Iris pigment epithelial cell (primary cell): ENCODE measurements at places on chromosomes 3 and 15.

DNA sequence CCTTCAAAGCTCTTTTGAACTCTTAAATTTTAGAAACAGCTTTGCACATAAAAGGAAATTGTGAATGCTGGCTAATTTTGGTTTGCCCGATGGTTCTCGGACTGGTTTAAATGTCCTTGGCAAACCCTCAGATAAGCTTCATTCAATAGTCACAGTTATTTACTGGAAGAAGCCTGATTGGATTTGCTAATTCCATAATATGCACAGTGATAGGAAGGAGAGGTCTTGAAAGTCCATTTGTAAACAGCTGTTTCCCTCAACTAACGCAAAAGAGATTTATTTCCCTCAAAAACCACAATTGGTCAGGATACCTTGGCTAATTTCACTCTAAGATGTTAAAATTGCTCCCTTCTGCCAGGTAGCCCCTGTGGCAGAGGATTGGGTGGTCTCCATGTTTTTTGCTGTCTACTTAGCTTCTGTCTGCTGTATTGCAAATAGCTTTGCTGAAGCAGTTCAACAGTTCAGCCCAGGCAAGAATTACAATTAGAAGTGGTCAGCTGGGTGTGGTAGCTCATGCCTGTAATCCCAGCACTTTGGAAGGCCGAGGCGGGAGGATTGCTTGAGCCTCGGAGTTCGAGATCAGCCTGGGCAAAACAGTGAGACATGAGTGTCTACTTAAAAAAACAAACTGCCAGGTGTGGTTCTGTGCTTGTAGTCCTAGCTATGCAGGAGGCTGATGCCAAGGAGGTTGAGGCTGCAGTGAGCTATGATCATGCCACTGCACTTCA is 30.6 kb upstream of the PROK2 start:
- no peak for DNase-seq

- peak; percentile 80 for DNase-seq
These were observed 8.7 kb downstream of the BTD start for GRCh38 chr3:15610082-15610759.

DNA sequence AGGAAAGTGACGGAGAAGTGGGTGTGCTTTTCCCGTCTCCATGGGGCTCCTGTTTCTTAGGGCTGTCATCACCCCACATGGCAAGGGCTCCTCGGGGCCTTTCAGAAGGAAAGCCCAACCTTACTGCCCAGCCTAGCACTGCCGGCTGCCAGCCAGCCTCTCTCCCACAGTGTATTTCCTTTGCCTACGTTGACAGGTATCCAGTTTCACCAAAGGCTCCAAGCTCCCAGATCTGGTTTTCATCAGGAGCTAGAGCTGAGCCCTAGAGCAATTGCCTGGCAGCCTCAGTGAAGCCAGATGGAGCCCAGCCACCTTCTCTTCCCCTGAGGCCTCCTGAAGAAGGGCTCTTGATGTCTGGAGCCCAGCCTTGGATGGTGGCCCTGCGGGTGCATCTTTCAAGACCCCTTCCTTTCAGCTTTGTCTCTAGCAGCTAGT is 20.2 kb downstream of the CRABP1 start:
- DNase-seq: no peak

DNA sequence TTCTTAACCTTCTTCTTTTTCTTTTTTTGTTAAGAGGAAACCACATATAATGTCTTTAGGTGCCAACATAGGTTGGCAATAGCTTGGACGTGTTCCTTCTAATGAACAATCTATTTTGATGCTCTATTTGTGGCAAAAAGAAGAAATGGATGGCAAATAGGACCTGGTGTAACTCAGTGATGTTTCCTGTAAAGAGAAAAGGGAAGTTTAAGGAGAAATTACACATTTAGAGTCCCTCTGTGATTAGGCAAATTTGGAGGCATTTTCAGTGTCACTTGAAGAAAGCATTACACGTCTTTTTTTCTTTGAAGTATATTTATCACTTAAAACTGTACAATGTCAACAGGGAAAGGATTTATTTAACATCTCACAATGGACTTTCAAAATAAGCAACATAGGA is 327.1 kb downstream of the ZIC1 start:
- DNase-seq: no peak

- peak; percentile 59 for DNase-seq
These were observed 26.9 kb upstream of the THRB start for GRCh38 chr3:24521420-24522145.

DNA sequence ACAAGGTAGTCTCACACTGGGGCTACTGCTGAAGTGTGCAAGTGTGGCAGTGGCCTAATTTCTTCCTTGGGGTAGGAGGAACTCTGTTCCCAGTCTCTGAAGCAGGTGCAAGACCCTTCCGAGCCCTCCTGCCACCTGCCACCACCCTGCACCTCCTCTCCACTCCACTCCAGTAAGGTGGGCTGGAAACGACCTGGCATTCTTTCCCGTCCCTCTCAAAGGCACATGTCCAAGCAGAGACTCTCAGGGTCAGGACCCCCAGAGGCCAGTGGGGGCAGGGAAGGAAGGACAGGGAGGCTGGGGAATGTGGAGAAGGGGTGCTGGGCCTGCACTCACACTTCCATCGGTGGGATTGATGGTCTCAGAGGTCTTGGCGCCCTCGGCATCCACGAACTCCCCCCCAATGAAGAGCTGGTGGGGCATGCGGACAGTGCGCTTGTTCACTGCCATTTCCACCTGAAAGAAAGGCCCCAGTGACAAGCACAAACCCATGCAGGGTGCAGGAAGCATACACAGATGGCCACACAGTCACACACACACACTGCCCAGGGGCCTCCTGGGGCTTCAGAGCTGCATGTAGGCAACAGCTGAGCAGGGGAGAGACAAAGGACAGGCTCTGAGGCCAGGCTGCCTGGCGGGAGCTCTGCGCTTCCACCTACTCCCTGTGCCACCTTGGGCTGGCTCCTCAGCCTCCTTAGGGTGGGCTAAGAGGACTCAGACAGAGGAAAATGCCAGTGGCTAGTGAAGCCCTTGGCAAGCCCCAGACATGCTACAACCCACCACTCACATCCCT is 43.8 kb downstream of the ALDH1L1 start:
- no peak for DNase-seq

GRCh38 chr15:26023231-26023630 is 160.1 kb upstream of the ATP10A start:
- no peak for DNase-seq

DNA sequence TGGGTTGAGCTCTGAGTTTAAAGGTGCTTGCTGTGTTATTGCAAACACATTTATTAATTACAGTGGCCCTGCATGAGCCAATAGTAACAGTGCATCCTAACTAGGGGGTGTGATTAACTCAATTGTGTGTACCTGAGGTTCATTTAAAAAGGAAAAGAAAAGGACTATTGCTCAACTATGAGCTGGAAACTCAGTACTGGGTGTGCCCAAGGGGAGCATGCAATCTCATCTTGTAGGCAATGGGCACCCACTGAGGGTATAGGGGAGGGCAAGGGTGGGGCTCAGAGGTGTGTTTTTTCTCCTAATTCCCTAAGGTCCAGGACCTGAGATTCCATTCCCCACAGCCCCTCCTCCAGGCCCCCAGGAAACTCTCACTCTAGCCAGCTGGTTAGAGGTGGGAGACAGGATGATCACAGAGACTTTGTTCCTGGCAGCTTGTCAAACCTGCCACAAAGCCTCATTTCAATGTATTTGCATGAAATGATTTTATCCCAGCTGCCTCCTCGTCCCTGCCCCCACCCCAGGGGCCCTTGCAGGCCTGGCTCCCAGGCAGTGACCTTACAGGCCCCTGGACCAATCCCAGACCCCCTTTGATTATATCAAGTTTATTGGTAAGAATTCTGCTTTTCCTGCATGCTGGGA is 220.7 kb downstream of the TBC1D2B start:
- DNase-seq: no peak

GRCh38 chr3:115469649-115470048 is 153.7 kb upstream of the GAP43 start:
- DNase-seq: no peak

- DNase-seq: no peak
These were observed 12.1 kb downstream of the ZIC4 start for GRCh38 chr3:147393943-147394883.

DNA sequence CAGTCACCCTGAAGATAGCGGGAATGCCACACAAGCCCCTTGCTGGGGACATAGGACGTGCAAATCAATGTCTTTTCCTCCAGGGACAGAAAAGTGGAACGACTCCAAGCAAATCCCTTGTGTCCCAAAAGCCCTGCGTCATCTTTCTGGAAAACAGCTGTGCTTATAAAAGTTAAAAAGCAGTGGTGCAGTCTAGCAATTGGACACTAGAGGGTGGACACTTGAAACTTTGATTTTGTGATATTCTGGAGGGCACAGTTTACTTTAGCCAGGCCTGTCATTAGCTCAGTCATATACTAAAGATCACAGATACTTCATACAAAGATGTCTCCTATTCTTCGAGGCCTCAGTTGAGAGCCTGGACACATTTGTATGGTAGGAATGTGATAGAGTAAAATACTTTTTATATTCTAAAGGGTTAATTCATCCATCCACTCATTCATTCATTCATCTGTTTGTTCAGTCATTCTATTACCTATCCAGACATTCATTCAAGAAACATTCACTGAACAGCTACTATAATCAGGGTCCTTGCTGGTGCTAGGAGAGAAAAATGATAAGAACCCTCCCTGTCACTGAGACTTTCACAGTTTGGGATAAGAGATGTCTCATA is 63.8 kb upstream of the ANKRD34C start:
- DNase-seq: peak; percentile 23

DNA sequence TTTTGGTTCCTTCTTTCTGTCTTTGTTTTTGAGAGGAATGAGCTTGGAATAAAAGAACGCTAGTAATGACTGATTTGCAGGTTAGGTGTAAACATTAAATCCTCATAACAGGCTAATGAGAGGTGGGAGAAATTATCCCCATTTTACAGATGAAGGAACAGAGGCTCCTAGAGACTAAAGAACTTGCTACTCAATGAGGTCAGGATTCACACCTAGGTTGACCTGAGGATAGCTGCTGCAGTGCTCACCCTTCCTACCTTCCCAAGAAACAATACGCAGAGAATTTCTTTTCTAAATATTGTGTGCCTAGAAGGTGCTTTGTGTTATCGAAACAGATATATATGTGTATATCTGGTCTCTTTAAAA is 106.3 kb downstream of the IGF1R start:
- no peak for DNase-seq

- peak; percentile 71 for DNase-seq
These were observed at the start of gene CSPG4 for GRCh38 chr15:75712668-75713337. Gene CSPG4, minus strand, starts transcription at chr15:75712848. Its CDS starts 93 bp downstream, at chr15:75712755.

DNA sequence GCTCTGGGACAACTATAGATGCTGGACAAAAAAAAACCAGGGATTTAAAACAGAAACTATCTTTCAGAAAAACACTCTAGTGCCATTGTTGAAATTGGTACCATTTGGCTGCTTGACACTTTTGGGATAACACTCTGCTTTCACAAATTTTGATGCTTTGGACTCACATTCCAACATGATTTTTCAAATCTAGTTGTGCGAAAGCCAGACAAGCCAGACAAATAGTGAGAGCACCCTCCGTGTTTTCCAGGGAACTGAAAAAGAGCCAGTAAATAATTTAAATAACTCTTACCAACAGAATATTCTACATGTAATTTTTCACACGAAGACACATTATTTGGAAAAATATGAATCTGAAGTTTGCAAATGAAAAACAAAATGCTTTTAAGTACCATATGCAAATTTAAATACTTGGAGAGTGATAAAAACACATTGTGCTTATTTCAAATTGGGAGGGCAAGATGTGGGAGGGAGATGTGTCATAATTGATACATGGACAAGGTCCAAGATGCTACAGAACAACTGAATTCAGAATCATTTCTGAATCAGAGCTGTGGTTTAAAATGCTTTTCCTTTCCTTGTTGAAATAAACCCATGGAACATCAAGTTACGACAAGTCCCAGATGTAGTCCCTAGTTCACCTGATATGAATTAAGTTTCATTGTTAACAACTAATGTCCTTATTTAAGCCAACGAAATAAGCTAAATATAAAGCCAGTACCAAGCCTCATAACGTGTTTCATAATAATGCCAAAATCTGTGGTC is 144.2 kb upstream of the SOX2 start:
- DNase-seq: peak; percentile 4

DNA sequence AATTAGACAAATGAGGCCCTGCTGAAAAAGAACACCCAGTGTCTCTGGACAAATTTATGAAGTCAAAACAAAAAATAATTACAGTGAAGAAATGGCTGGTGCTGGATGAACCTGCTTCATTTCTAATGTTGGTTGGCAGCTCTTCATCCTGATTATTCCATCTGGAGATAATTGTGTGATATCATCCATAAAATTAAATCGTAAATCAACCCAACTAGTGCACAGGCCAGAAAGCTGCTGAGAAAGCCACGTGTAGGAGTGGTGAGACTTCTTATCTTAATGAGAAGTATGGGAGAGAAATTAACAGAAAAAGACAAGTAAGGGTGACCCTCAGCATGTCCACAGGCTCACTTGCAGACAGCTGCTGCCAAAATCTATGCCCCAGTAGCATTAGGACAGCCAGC is 465.2 kb upstream of the TGFBR2 start:
- no peak for DNase-seq

- DNase-seq: peak; percentile 69
These were observed 20.4 kb upstream of the PLXND1 start for GRCh38 chr3:129626744-129627349.

GRCh38 chr15:44136991-44137477 is 58.0 kb downstream of the FRMD5 start:
- DNase-seq: no peak

DNA sequence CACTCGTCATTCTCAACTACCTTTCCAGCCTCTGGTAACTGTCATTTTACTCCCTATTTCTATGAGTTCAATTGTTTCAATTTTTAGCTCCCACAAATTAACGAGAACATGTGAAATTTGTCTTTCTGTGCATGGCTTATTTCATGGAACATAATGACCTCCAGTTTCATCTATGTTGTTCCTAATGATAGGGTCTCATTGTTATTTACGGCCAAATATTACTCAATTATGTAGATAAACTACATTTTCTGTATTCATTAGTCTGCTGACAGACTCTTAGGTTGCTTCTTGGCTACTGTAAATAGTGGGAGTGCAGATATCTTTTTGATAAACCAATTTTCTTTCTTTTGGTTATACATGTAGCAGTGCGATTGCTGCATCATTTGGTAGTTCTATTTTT is 374.9 kb upstream of the ROBO1 start:
- no peak for DNase-seq

- DNase-seq: peak; percentile 69
These were observed 1.8 kb downstream of the HES1 start for GRCh38 chr3:194137506-194138474.

DNA sequence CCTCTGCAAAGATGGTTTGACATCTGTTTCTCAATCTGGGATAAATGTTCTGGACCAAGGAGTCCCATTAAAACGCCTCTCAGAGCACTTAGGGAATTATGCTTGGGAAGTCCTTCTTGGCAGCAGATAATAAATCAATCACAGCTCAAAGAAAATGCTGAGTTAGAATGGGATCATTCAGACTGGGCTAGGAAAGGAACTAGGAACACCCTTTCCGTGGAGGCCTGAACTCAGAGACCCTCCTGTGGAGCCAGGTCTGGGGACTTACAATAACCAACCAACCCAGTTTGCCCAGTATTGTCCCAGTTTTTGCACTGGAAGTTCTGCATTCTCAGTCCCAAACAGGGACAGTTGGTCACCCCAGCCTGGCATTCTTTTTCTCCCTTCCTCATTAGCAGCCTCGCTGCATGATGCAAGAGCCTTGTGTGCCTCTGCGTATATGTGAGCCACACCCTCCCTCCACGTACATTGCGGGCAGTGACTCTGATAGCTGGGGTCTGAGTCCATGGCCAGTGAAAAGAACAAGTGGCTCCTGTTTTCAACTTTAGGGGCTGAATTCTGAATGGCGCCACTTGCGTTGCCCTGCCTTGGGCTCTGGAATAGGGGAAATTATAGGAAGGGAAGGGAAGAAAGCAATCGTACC is 88.7 kb downstream of the SEMA5B start:
- no peak for DNase-seq

- DNase-seq: peak; percentile 62
These were observed 22.4 kb upstream of the SMAD6 start for GRCh38 chr15:66679657-66680108.

- DNase-seq: no peak
These were observed 97.6 kb downstream of the LSM3 start for GRCh38 chr3:14275962-14276909.
